ENCODE measurements at places on chromosomes 4 and X.

- DNase-seq, result no peak
Measured at GRCh38 chrX:108590496-108590895, 145.9 kb downstream of the IRS4 start.

- no peak for DNase-seq
Measured at GRCh38 chr4:28228561-28229491, 1368.2 kb downstream of the STIM2 start.

DNA sequence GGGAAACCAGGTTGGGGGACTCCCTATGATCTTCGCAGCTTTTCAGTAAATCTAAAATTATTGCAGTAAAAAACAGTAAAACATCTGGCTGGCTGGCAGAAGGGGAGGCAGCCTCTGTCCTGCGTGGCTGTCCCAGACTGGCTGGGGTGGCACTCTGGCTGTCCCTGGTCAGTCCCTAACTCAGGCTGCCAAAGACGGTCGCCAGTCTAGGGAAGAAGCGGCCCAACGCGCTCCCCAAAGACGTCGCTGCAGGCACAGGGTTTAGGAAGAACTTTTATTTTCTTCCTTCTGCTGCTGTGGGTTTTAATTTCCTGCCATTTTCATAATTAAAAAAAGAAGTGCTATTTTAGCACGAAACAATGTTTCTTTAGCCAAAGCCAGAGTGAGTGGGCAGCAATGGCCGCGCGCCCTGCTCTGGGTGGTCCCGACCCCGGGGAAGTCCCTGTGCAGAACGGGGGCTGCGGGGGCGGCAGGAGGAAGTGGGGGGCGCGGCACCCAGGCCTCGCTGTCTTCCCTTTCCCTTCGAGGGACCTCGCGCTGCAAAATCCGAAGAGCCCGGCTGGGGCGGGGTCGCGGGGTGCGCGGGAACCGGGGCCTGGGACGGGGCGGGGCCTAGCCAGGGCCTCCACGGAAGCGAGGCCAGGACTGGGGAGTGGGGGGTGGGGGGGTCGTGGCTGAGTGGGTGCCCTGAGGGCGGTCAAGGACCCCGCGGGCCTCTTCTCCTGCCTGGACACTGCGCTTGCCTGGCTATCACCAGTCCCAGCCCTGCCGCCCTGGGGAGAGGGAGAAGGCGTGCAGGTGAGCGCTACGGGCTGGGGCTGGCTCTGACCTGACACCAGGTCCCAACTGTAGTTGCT, 6.3 kb upstream of the LETM1 start:
- no peak for DNase-seq

DNA sequence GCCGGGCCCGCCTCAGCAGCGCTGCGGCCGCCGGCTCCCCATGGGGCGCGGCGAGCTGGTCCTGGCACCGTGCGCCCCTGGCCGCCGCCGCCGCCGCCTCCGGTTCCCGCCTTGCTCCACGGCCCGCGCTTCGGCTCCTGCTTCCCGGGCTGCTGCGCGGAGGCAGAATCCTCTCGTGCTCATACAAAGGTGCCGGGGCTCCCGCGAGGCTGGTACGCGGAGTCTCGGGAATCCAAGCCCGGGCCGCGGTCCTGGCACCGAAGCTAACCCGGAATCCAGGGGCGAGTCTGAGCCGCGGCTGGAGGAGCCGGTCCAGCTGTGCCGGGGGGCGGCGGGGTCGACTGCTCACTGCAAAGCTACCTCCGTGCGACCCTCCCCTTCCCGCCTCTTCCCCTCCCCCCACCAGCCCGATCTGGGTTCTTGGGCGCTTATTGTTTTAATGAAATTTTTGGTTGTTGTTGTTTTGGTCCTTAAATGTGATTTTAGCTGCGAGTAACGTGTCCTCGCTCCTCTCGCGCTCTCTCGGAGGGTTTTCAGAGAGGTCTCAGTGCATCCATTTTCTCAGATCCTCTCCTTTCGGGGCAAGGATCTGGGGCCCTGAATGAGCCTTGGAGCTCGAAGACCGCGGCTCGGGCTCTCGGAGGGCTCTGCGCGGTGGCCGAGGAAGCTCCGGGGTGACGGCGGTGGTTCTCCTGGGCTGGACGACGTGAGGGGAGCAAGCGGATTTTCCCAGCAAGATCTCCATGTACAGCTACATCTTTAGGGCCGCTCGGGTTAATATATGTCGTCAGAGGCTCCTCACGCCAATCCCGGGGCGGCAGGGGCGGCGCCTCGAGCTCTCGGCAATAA, at the start of gene HAND2:
TSS of gene HAND2 (minus strand) at position 753 of the 849 bp plus-strand sequence. CDS start 940 bp downstream, outside the sequence.
- DNase-seq, result no peak

GRCh38 chr4:3316146-3316545, 23.3 kb downstream of the RGS12 start:
- DNase-seq, result no peak

DNA sequence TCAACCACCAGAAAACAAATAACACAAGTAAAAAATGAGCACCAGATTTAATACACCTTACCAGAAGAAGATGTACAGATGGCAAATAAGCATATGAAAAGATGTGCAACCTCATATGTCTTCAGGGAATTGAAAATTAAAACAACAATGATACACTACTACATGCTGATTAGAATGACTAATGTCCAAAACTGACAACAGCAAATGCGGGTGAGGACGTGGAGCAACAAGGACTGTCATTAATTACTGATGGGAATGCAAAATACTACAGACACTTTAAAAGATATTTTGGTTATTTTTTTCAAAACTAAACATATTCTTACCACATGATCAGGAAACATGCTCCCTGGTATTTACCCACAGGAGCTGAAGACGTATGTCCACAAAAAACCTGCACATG, 140.3 kb downstream of the FRYL start:
- DNase-seq, result no peak

GRCh38 chr4:94940520-94940908, 182.8 kb downstream of the BMPR1B start:
- no peak for DNase-seq

GRCh38 chr4:36709991-36710390, 428.6 kb downstream of the DTHD1 start:
- no peak for DNase-seq

DNA sequence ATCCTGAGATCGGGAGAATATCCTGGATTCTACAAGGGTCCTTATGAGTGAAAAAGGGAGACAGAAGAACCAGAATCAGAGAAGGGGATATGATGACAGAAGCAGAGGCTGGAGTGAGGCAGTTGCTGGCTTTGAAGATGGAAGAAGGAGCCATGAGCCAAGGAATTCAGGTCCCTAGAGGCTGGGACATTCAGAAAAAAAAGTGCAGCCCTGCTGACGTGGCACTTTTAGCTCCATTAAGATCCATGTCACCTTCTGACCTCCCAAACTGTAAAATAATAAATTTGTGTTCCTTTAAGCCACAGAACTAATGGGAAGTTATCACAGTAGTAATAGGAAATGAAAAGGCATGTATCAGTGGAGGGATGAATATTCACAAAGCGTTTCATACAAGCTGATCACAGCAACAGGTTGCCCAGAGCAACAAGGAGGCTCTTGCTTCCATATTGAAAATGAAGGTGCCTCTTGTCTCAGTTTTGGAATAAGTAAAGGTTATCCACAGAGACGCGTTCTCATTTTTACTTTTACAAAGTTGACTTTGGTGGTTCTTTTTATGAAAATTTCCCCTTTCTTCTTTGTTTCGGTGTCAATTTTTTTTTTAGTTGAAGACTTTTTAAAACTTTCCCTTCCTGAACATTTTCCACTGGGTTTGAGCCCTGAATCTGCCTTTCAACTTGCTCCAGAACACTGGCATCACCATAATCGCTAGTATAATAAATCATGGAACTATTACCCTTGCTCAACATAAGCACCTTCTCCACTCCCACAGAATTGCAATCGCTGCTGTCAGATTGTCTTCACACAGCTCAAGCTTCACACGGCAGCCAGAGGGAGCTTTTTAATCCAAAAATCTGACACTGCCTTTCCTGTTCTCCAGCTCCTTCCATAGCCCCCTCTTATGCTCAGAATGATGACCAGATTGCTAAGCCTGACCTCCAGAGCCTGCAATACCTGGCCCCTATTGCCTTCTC, 127.6 kb upstream of the RBPJ start:
- DNase-seq, result peak; percentile 67

GRCh38 chr4:10509733-10510132, 52.5 kb upstream of the ZNF518B start:
- DNase-seq, result no peak

DNA sequence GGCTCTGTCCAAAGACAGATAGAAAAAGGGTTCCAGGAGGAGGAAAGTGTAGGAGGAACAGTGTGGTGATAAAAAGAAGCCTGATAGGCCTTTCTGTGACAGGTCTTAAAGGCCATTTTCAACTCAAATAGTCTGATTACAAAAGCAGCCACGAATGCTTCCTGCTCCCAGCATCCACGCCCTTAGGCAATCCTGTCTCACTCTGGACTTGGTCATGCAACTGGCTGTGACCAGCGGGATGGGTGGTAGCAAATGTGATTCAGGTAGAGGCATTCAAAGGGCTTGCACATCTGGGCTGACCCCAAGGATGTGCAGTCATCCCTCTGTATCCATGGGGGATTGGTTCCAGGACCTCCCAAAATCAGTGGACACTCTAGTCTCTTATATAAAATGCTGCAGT, 14.4 kb upstream of the SEPSECS start:
- DNase-seq, result no peak

- DNase-seq, result no peak
Measured at GRCh38 chr4:35500812-35501211, 743.5 kb downstream of the ARAP2 start.

- DNase-seq, result no peak
Measured at GRCh38 chr4:165779950-165780670, 92.9 kb upstream of the TLL1 start.

DNA sequence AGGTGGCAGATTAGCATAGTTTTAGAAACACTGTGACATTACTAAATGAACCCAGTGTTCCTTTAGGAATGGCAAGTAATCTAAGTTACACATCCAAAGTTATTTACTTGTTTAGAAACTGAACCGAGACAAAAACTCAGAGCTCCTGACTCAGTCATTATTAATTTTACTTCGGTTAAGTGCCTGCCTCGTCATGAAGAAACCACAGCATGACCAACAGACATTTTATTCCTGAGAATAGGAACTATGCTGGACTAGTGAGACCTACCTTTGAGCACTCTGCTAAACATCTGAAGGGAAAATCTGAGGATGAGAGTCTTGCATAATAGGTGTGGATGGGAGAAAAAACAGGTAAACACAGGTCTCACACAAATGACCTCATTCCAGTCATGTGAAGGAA, 2.5 kb downstream of the BEX1 start:
- no peak for DNase-seq

- no peak for DNase-seq
Measured at GRCh38 chr4:88104902-88105610, 53.4 kb downstream of the ABCG2 start.

GRCh38 chr4:11529625-11530201, 101.0 kb upstream of the HS3ST1 start:
- DNase-seq, result no peak

GRCh38 chr4:108334031-108334430, 165.3 kb upstream of the LEF1 start:
- no peak for DNase-seq

GRCh38 chr4:41369680-41370079, 113.0 kb downstream of the UCHL1 start:
- DNase-seq, result peak; percentile 70

- no peak for DNase-seq
Measured at GRCh38 chrX:117641913-117642656, 474.5 kb downstream of the KLHL13 start.

- no peak for DNase-seq
Measured at GRCh38 chrX:94121799-94122198, 447.8 kb downstream of the FAM133A start.

GRCh38 chr4:121003863-121004262, 68.5 kb downstream of the NDNF start:
- DNase-seq, result no peak

- DNase-seq, result no peak
Measured at GRCh38 chr4:184978211-184978610, 40.1 kb upstream of the HELT start.

DNA sequence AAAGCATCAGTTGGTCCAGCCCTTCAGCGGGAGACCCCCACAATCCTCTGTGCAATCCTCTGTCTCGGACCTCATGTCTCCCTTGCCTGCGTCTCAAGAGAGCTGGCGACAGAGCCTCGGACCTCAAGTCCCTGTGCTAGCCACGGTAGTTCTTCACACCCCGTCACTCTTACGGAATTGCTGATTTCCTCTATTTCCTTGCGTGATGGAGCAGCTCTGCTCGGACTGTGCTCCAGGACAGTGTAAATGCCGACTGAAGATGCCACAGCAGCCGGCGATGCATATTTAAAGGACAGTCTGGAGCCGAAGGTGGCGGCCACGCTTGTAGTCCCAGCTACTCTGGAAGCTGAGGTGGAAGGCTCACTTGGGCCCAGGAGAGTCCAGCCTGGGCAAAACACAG, 1.9 kb downstream of the GRK4 start:
- no peak for DNase-seq

DNA sequence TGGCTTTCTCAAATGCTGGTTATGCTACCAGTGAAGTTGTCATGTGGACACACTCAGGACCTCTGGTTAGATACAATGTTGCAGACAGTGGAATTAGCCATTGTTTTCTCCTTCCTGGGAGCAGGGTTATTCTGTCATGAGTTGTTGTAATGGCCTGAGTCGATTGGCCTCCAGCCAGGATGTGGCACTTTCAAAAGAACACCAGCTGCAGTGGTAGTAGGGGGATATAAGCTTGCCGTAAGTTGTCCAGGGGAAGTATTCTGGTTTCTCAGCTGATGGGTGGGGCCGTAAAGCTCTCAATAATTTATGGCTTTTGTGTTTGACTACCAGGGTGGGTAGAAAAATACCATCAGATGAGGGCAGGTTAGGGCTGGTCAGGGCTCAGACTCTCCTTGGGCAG, 697.5 kb upstream of the GNPDA2 start:
- no peak for DNase-seq

DNA sequence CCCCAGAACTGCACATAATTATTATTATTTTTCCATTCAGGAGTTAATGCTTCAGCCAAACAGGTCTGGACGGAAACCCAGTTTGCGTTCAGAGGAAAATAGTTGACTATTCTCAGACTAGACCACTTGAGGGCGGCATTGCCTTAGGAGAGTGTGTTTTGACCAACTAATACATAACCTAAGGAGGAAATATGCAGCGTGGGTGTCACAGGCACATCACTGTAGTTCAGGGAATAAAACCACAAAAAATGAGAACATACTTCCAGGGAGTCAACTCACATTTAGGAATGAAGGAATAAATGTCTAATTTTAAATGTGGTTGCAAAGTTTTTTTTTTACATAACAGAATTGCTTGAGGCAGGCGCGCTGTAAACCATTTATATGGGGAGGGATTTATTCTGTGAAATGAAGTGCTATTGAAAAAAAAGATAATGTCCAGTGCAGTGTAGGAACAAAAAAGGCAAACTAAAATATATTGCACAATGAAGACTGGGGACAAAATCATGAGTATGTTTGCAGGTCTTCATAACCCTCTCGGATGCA, 93.3 kb downstream of the SYNPO2 start:
- DNase-seq, result peak; percentile 67

GRCh38 chrX:100379388-100379986, 30.6 kb downstream of the PCDH19 start:
- no peak for DNase-seq

GRCh38 chr4:23260511-23260910, 567.8 kb downstream of the GBA3 start:
- DNase-seq, result no peak

Measured in head of caudate nucleus (tissue), 42 donors.